ENCODE measurements at places on chromosomes 4 and X.

DNA sequence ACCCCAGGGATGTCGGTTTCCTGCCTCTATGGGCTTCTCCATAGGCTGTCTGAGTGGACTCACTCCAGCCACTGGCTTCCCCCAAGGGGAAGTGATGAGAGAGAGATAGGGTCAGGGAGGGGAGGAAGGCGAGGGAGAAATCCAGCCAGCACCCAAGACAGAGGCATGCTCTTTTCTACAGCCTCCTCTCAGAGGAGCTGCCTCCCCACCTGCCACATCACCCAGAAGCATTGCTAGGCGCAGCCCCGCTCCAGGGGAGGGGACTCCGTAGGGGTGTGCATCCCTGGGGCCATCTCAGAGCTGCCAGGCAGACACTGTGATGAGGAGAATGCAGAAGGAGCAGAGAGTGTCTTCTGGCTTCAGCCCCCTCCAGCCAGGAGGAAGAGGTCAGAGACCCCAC is 109.5 kb upstream of the NKX1-1 start:
- DNase-seq: no peak

DNA sequence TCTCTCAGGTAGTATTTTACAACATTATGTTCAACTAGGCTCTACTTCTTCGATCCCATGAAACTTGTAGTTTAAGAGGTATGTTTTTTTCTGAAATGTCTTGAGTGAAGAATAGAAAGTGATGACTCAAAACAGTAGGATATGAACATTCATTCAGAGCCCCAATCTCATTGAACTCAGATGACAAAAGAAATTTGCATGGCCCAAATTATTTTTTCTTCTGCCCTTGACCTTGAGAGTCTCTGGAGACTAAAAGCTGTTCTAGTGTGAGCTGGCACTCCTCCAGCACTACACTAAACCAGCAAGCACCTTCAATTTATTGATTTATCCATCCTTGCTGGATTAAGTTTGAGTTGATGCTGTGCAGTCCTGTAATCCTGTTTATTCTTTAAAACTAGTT is 4.0 kb downstream of the DCLK2 start:
- DNase-seq: peak; percentile 72

- DNase-seq: no peak
These were observed 176.9 kb upstream of the DCAF8L1 start for GRCh38 chrX:28158019-28158777.

DNA sequence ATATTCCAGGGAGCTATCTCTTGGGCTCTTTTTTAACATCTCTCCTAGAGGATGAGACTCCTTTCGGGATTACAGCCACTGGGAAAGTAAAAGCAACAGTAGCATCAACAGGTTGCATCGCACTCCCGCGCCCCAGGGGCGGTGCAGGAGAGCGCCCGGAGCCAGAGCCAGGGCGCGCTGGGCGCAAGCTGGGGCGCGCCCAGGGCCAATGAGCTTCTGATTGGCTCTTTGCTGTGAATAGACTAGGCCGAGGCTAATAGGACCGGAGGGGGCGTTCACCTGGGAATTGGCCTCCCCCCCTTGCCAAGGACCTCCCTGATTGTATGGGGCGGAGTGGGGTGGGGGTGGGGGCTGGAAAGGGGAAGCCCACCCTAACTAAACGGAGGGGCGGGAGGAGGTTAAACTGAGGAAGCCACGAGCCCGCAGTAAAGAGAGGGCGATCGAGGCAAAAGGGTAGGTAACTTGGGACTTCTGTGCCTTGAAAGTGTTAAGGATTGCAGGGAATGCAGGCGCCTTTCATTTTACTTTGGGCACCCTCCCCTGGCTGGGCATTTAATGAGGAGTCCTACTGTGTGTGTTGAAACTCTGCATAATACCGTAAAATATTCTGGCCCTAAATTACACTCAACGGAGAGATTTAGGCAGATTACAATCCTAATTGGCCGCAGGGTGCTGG is 1.1 kb upstream of the ATOH1 start:
- no peak for DNase-seq

DNA sequence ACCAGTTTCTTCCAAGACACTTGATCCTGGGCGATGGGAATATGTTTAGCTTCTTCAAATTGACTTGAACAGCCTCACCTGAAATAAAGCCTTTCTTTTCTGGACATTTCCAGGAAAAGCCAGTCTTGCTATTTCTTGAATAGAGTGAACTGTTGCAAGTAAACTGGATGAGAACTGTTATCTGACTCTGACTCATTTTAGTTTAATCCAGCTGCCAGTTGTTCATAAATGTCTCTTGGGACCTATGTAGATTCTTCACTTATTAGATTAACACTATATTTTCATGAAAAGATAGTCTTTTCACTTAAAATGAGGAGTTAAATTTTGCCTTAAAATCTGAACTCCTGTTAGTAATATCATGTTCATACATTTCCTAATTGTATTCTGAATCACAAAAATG is 615.4 kb upstream of the GALNT7 start:
- DNase-seq: no peak

Data from NCI-H82 (cell line).